Daoy (cell line): ENCODE measurements at places on chromosomes 3 and 15. TPM values are rescaled to one million over a fixed set of nuclear protein-coding genes. Genes with fewer than 3 reads are reported as not detected.

GRCh38 chr3:62325896-62326295, 47.5 kb downstream of the FEZF2 start:
- no peak for DNase-seq

The KNG1 gene
- total RNA-seq = not detected in 2 replicates

The RASGRP1 gene
- 1.1 and 1.6 TPM in 2 replicates for total RNA-seq

The DUOXA2 gene
- total RNA-seq = 0.15 TPM in 1 of 2 replicates, not detected in the other

- no peak for DNase-seq
Measured at GRCh38 chr15:41010345-41010744, 57.1 kb downstream of the CHAC1 start.

- DNase-seq = no peak
Measured at GRCh38 chr3:21446027-21446426, 305.0 kb downstream of the ZNF385D start.

DNA sequence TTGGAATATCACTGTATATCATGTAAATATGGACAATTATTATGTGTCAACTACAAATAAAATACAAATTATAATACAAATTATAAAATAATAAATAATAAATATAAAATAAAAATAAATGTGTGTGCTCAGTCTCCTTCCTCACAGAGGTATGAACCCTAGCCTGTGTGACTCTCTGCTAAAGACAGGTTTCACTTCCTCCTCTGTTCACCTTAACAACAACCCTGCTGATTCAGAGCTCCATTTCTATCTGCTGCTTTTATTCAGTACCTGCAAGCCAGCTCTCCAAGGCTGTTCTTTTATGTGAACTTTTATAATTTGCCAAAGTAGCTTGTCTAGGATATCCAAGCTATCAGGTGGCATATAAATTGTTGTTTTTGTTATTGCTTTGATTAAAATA, 610.7 kb upstream of the GRM7 start:
- no peak for DNase-seq
